PC-9 (cell line): ENCODE measurements at places on chromosomes 7 and 10. TPM values are rescaled to one million over a fixed set of nuclear protein-coding genes. Genes with fewer than 3 reads are reported as not detected.

Gene CPA2
- not detected in 2 replicates for total RNA-seq

Gene UBE2D4
- 11.2 and 17.1 TPM in 2 replicates for total RNA-seq

Gene PPIA
- total RNA-seq = 2,776 and 3,599 TPM in 2 replicates

Gene TMEM140
- total RNA-seq = 0.25 and 0.92 TPM in 2 replicates

Gene CFTR
- total RNA-seq = not detected in 2 replicates

Gene PDIA4
- total RNA-seq = 200 and 221 TPM in 2 replicates

Gene GIMAP8
- total RNA-seq = not detected in 2 replicates

Gene SPDYE5
- total RNA-seq = not detected in 2 replicates

Gene PKD2L1
- not detected in 2 replicates for total RNA-seq

Gene OR13A1
- 0.15 TPM in 1 of 2 replicates, not detected in the other for total RNA-seq

Gene VSTM4
- not detected in 2 replicates for total RNA-seq

Gene KLF14
- total RNA-seq = not detected in 2 replicates

Gene PNLIPRP2
- total RNA-seq = not detected in 2 replicates

Gene PIP
- total RNA-seq = not detected in 2 replicates

Gene HMX3
- not detected in 2 replicates for total RNA-seq

Gene INA
- 20.4 and 20.9 TPM in 2 replicates for total RNA-seq

Gene CTAGE8
- 7.2 and 9.9 TPM in 2 replicates for total RNA-seq

Gene H2BK1
- not detected in 2 replicates for total RNA-seq

Gene IL6
- 1.4 and 1.7 TPM in 2 replicates for total RNA-seq

Gene CADPS2
- 9.9 and 11.9 TPM in 2 replicates for total RNA-seq

Gene EPC1
- total RNA-seq = 21.5 and 23.4 TPM in 2 replicates

Gene IL2RA
- not detected in 2 replicates for total RNA-seq
